ENCODE measurements at places on chromosomes 3 and 15.

- no peak for DNase-seq
These were observed 33.9 kb downstream of the SMAD6 start for GRCh38 chr15:66735909-66736305.

- no peak for DNase-seq
These were observed 59.5 kb downstream of the FNDC3B start for GRCh38 chr3:172098698-172099494.

DNA sequence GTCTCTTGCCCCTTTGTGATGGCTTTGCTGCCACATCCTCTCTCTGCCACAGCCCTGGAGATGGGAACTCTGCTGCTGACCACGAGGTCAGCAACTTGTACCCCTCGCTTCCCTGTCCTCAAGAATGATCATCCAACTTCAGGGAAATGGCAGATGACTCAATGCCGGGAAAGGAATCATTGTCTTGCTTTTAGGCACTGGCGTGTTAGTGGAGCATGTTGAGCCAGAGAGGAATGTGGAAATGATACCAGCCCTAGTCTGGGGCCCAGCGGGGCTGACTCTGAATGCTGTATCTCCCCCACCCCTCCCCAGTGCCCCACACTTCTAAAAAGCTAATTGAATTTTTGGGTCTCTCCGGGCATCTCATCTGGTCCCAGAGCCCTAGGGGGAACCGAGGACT lies 184.9 kb upstream of the BHLHE40 start:
- DNase-seq, result no peak

GRCh38 chr3:129854460-129854859 lies 39.1 kb downstream of the TMCC1 start:
- no peak for DNase-seq

DNA sequence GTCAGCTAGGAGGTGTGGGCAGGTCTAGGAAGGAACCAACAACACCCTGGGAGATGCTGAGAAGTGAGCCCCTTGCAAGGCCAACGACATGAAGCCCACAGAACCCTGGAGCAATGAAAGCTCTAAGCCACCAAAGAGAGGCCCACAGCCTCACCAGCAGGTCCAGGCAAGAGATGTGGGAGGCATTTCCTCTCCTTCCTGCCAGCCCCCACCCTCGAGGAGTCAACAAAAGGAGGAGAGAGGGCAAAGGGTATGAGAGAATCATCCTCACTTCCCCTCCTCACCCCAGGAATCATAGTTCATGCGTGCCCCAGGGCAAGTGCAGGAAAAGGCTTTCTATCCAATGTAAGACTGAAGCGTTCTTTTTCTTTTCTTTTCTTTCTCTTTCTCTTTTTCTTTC lies 195.8 kb downstream of the SHQ1 start:
- DNase-seq, result no peak

GRCh38 chr3:73622091-73622805 lies 2.5 kb downstream of the PDZRN3 start:
- DNase-seq, result no peak

DNA sequence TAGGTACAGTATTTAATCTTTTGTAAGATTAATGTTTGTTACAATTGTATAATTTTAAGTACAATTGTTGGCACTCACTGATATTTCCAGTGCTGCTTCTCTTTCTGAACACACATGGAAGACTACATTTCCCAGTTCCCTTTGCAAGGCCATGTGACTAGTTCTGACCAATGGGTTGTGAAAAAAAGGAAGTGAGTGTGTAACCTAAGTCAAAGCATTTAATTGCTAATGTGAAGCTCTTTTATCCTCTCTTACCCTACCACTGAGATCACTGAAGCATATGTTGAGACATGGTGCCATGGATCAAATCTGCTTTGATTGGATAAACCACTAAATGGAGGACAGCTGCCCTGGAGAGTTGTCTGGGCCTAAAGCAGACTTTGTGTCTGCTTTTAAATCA lies 83.9 kb upstream of the PLXND1 start:
- peak; percentile 29 for DNase-seq

DNA sequence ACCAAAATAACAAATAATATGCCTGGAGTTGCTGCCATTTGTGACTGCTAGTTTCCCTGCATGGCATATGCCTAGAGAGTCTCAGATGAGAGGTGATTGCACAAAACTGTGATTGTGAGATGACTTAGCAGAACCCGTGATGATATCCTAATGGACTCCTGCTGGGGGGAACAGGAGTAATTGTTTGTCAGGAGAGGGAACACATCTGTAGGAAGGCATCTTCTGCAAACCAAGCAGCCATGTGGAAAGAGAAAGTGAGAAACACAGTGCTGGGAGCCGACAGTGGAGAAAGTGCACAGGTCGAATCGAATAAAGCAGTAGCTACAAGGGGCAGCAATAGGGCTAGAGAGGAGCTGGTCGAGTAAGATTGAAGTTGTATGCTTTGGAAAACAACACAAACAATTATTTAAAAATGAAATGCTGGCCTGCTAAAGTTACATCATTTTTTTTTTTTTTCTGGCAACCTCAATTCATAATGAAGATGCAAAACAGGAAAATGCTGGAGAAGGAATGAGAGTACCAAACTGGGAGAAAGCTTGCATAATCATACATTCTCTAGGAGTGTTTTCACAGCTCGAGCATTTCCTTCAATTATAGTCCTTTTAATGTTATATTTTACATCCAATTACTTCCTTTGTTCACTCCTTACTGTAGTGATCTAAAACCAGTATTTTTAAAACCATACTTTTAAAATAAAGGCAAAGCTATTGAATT lies 494.2 kb upstream of the AGTR1 start:
- no peak for DNase-seq

- DNase-seq, result no peak
These were observed 54.1 kb upstream of the PPIB start for GRCh38 chr15:64216730-64217428.

DNA sequence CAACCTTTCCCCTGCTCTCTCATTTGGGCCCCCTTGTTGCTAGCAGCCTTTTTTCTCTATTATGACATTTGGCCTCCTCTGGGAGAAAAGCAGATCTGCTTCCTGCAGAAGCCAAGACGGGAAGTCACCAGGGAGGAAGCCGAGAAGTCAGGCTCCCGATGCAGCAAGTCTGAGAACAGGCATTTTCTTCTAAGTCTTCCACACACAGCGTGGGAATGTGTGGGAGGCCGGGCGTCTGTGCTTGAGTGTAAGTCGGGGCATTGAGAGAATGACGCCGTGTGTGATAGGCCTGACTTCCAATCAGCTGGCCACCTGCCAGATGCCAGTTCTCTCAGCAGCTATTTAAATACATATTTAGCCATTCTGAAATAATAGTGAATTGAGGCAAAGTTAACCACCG lies 75.8 kb upstream of the FAM98B start:
- no peak for DNase-seq

DNA sequence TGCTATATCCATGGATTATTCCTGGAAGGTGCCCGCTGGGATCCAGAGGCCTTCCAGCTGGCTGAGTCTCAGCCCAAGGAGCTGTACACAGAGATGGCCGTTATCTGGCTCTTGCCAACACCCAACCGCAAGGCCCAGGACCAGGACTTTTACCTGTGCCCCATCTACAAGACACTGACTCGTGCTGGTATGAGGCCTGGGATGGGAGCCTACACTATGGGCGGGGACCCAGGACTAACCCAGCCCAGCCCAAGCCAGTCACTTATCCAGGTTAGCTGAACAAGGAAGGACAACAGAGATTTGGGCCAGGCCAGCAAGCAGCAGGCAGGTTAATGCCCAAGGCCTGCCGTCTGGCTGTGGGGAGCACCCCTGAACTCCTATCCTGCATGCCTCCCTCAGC lies 45.3 kb downstream of the SEMA3G start:
- no peak for DNase-seq

- DNase-seq, result no peak
These were observed 273.6 kb upstream of the PROK2 start for GRCh38 chr3:72058493-72059081.

DNA sequence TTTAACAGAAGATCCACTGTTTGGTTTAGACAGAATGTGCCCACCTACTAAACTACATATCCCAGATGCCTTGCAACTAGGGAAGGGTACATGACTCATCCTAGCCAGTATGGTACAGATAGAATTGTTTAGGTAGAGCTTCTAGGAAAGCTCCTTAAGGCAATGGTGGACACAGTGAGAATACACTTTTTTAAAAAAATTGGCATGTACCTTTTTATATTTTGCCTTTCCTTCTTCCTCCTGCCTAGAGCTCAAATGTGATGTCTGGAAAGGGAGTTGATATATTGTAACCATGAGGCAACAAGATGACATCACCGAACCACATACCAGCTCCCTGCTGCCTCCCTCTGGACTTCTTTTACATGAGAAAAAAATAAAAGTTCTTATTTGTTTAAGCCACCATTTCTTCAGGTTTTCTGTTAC lies 14.4 kb upstream of the C3orf80 start:
- peak; percentile 43 for DNase-seq

GRCh38 chr3:33798113-33798417 lies 365 bp upstream of the PDCD6IP start:
- no peak for DNase-seq

- DNase-seq, result no peak
These were observed 250.4 kb upstream of the TTC14 start for GRCh38 chr3:180351601-180352000.

DNA sequence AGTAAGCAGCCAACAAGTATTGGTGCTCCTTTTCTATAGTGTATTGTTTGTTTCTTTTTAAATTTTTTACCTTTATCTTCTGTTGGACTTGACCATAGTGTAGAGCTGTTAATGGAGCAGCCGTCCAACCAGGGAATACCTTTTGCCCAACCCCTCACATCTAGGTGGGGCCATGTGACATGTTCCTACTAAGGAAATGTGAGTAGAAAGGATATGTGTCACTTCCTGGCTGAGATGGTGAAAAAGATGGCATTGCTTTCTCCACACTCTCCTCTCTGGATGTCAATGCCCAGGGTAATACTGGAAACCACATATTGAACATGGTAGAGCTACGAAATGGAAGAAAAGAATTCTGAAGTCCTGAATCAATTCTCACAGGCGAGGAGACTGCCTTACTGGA lies 218.8 kb downstream of the TBL1XR1 start:
- DNase-seq, result no peak

- DNase-seq, result no peak
These were observed 46.4 kb upstream of the KLF13 start for GRCh38 chr15:31280046-31280830.

- no peak for DNase-seq
These were observed 50.5 kb downstream of the CD86 start for GRCh38 chr3:122105626-122106025.

DNA sequence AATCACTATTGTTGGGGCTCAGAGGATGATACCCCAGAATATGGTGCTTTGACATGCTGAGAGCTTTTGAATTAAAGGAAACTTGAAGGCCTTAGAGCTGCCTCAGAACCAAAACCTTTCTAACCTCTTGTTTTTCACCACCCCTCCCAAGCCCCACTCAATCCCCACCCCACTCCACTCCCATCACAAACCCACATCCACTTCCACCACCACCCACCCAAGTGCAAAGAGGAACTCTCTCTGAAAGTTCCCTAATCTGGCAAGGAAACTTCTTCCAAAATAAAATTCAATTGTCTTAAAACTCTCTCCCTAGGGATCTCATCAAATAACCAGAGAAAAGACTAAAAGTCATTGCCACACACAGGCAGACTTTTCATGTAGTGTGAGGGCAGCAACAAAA lies 301.2 kb upstream of the ARHGEF26 start:
- no peak for DNase-seq

- no peak for DNase-seq
These were observed 51.1 kb downstream of the STRIT1 start for GRCh38 chr3:155242342-155242741.

- peak; percentile 60 for DNase-seq
These were observed 17.1 kb downstream of the TJP1 start for GRCh38 chr15:29805043-29805707.

- peak; percentile 43 for DNase-seq
These were observed 44.0 kb downstream of the EIF4E3 start for GRCh38 chr3:71681224-71681668.

DNA sequence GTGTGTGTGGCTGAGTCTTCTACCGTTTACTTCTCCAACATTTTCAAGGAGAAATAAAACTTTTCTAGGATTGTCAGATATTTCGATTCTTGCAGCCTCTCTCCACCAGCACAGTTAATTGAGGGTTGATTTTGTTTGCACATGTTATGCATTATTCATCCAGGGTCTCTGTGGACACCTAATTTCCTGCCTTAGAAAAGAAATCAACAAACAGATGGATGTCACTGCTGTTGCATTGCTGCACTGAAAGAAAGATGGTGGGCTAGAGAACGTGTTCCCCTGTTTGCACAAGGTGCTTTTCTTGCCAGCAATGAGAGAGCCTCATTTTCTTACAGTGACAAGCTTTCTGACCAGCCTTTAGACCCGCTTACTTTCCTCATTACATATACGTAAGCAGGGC lies 150.0 kb downstream of the CLSTN2 start:
- no peak for DNase-seq

GRCh38 chr15:97301166-97301565 lies 659.3 kb upstream of the ARRDC4 start:
- DNase-seq, result no peak

GRCh38 chr15:92523176-92523575 lies 129.5 kb downstream of the ST8SIA2 start:
- DNase-seq, result no peak

- DNase-seq, result no peak
These were observed 121.6 kb upstream of the AADACL2 start for GRCh38 chr3:151612115-151612514.

- DNase-seq, result no peak
These were observed 25.2 kb downstream of the EOMES start for GRCh38 chr3:27696906-27697305.

DNA sequence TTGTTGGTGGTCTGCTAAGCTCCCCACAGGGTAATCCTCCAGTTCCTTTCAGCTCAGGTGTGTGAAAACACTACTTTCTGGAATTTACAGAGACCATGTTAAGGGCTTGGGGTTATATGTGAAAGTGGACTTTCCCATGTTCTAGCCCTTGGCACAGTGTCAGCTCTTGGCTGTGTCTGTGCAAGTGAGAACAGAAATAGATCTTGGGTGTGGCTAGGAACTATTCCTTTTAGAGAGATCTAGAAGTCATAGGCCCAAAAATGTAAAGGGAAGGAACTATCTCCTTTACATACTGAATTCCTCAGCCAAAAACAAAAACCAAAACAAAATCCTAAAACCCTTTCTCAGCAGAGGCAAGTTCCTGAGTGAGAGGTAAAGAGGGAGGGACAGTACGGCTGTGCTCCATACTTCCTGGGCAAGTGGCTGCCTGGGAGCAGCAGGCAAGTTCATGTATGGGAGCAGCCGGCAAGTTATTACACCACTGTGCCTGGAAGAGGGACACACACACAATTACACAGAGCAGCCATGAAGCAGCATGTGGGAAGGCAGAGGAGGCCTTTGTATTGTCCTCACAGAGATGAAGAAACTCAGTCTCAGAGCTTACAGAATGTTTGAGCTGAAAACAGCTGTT lies 19.9 kb upstream of the C3orf62 start:
- no peak for DNase-seq

DNA sequence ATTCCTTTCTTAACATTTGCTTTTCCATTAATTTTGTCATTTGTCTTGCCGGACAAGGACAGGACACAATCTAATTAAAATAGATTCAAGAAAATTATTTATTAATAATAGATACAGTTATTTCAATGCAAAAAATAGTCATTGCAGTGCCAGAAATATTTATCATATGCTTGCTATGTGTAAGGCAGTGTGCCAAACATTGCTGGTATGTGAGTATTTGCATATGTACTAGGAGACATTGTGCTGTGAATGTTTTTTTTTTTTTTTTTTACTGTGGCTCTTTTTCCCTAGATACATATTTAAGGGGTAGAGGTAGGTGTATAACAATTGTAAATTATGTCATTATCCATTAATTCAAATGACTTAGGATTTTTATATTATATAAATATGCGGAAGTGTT lies 23.3 kb downstream of the SPRED1 start:
- DNase-seq, result no peak

GRCh38 chr15:89395996-89396395 lies 61.4 kb upstream of the POLG start:
- no peak for DNase-seq

GRCh38 chr3:52521488-52521824 lies 12.2 kb downstream of the NT5DC2 start:
- DNase-seq, result no peak

Data from kidney glomerular epithelial cell (primary cell).